Right ventricle myocardium inferior (tissue), 1 donor: ENCODE measurements at places on chromosomes 6 and 20. TPM values are rescaled to one million over a fixed set of nuclear protein-coding genes. Genes with fewer than 3 reads are reported as not detected.

The PRSS35 gene
- not detected for total RNA-seq

GRCh38 chr20:44695295-44695673, 19.9 kb upstream of the CCN5 start:
- DNase-seq: no peak

DNA sequence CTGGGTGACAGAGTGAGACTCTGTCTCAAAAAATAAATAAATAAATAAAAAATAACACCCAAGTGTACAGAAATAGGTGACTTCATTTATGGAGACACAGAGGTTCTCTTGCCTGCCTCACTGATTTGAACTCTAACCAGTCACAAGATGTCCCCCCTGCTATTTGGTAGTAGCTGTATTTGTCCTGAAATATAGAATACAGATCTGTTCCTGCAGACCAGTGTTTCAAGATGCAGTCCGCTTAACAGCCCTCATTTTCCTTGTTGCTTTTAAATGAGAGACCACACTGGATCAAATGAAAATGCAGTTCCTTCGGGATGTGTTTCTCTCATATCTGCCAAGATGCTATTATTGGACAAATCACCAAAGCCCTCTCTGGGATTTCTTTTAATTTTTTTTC, 7.6 kb downstream of the PLCB4 start:
- DNase-seq: no peak

DNA sequence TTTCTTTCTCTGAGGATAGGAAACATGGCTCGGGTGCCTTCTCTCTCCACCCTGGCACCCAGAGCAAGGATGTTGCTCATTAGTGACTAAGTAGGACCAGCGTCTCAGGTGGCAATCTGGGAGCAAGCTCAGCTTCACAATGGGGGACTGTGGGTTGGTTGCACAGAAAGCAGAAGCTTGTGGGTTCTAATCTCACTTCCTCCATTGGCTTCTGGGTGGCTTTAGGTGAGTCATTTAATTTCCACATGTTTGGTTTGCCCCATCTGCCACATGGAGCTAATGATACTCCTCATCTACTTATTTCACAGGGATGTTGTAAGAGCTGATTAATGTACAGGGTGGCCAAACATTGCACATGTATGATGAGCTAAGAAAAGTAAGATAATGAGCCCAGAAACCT, 54.8 kb upstream of the AKIRIN2 start:
- DNase-seq: no peak

DNA sequence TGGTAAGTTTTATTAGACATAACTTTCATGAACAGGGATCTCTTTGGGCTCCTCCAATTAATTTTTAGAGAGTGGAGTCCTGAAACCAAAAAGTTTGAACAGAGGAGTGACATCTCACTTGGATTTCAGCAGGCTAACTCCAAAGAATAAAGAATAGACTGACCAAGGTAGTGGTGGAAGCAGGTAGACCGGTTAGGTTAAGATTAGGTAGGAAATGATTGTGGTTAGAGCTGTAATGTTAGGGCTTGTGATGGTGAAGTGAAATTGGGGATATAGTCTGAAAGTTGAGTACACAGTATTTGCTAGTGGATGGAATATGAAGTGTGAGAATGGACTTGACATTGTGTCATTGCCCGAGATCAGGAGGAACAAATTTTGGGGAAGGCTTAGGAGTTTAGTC, 27.8 kb downstream of the QKI start:
- DNase-seq: no peak

The MAVS gene
- 35.0 TPM for total RNA-seq
